PC-3 (cell line): ENCODE measurements at places on chromosomes 3 and 15. TPM values are rescaled to one million over a fixed set of nuclear protein-coding genes. Genes with fewer than 3 reads are reported as not detected.

DNA sequence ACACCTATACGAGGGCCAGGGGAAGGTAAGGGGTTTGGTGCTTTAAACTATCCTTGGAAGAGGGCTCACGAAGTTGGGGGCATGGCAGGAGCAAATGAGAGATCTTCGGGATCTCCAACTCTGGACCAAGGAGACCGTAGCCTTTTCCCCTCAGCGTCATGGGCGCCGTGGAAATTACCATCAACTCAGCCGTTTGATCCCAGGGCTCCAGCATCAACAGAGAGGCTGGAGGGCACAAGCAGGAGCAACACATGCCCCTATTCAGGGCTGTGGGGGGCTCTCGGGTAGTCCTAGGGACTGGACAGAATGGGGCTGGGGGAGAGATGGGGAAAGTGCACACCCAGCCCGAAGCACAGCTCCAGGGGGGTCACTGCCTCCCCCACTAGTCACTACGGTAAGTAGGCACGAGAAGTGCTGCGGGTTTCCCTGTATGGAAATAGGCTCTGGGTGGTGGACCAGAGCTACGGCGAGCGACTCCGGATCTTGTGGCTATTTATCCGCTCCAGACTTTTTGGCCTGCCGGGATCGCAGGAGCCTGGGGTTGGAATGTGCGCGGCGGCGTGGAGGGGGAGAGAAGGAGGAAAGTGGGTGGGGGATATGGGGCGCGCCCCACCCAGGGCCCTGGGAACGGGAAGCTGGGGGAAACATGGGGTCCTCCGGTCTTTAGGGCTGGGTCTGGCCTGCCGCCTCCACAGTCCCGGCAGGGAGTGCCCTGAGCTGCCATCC, 539 bp upstream of the LAMB2 start:
- peak; percentile 90 for DNase-seq

DNA sequence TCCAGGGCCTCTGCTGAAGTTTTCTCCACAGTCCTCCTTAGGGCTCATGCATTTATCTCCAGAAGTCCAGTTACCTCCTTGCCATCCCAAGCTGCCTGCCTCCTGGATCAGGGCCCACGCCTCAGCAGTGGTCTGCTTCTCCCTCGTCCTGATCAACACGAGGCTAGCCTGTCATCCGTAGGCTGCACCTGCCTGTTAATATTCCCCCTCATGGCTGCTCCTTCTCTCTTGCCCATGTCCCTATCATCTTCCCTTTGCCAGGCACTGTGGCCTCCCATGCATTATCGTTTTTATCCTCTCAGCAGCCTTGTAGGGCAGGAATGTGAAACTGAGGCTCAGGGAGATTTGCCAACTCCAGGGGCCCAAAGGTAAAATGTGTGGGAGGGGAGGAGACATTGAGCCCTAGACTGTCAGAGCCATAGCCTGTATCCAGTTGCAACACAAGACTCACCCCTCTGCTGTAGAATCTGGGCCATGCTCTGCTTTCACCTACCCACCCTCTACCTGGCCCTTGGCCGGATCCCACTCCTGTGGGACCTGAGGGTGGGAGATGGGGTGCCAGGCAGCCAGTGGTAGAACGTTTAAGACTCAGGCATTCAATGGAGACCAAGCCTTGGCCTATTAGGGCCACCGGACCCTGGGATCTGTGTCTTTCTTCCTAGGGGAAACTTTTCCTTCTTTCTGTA, 4.6 kb downstream of the GRM2 start:
- DNase-seq: no peak

DNA sequence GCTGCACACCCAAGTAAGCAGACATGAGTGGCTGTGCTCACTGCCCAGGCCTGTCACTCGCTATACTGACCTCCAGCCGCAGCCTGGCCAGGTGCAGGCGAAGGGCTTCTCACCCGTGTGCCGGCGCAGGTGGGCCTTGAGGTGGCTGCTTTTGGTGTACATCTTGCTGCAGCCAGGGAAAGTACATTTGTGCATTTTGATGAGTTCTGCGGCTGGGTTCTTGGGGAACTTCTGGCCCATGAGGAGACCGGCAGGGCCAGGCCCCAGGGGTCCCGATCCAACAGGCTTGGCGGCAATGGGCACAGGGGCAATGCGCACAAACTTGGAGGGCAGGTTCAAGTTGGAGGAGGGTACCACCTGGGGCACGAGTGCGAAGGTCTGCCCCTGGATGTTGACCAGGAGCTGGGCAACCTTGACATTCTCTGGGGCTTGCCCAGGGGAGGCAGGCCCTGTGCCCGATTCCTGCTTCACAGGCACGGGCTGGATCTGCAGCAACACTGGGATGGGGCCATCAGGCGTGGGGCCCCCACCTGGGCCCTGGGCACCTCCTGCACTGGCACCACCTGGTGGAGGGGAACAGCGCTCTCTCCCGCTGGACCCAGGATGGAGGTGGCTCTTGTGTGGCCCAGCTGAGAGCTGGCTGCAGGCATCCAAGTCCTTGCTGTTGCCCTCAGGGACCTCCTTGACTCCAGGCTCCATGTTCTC, 5.3 kb downstream of the KLF15 start:
- DNase-seq: no peak

- peak; percentile 2 for DNase-seq
These were observed 332.0 kb upstream of the GRM7 start for GRCh38 chr3:6528951-6529350.

DNA sequence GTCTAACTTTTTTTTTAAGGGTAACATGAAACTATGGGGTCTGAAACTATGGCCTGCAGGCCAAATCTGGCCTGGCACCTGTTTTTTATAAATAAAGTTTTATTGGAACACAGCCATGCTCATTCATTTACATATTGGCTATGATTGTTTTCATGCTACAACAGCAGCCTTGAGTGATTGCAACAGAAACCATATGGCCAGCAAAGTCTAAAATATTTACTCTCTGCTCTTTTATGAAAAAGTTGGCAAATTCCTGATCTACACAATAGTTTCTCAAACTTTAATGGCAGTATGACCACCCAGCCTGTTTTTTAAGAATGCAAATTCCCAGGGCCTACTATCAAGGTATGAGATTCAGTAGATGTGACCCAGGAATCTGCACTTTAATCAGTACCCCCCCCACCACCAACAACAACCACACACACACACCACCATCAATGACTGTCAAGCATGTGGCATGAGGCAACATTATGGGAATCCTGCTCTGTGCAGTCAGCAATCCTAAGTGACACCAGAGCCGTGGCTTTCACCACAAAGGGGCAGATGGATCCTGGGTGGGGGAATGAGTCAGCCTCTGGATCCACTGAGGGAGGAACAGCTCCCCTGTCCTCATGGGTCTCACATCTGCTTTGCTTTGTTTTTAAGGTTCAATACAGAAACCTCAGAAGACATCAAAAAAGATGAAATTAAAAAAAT, 142.8 kb downstream of the NTRK3 start:
- no peak for DNase-seq

- DNase-seq: no peak
These were observed 45.0 kb downstream of the MED12L start for GRCh38 chr3:151130428-151130827.

GRCh38 chr3:74415731-74416130, 198.7 kb downstream of the CNTN3 start:
- DNase-seq: no peak

- no peak for DNase-seq
These were observed 26.3 kb downstream of the ESYT3 start for GRCh38 chr3:138460536-138461205.

DNA sequence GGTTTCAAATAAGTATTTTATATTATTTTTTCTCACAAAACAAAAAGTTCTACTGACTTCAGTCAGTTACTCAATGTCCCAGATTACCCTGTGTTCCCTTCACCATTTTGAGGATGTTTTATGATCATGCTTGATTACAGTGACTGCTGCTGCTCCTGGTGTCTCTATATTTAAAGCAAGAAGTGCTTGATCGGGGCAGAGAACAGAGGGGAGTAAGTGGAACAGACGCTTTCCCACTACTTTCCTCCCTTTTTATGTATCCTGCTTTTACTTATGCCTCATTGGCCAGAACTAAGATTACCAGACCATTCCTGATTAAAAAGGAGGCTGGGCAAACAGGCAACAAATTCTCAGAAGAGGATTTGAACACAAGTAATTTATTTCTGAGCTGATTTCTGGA, 612.1 kb downstream of the VGLL3 start:
- no peak for DNase-seq

DNA sequence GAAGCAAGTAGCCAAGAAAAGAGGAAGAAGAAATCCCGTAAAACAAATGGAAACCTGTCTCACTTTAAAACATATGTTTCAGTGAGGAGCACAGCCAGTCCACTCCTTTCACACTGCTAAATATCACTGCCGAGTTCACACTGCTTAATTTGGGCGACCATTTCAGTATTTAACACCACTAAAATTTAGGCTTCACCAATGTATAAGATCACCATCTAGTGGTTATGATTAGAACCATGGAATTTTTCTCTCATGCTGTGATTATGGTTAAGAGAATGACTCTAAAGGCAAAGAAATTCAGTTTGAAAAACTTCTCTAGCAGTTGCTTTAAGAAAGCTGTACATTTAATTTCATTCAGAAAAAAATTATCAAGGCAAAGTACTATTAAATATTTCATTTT, 16.6 kb downstream of the SLC4A7 start:
- DNase-seq: peak; percentile 72

DNA sequence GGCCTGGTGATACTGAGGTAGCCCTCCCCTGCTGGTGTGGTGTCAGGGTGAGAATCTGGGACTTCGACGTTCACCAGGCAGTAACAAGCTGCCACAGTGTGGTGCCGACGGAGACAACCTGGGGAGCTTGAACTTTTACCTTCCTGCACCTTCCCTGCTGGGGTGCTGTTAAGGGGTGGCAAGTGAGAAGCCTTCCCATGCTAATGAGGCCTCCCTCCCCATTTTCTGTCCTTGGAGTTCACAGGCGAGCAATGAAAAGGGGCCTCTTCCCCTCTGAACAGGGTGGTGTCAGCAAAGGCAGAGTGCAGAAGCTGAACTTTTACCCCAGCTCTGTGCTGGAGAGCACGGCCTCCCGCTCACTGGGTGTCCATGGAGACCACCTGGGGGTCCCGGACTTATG, 13.5 kb downstream of the MAGEL2 start:
- no peak for DNase-seq

DNA sequence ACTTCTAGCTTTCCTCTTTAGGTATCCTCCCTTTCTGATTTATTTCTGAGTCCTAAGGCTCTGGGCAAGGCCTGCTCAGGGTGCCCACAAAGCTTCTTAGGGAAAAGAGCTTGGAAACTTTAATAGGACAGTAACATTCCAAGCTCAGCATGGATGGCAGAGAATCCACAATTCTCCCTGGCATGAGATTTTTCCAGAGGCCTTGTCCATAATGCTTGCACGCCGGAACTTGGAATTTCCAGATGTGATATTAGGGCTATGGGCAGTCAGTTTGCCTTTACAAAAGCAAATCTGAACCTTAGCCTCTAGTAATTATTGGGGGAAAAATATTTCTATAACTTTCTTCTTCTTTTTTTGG, 139.0 kb upstream of the RBMS3 start:
- no peak for DNase-seq

DNA sequence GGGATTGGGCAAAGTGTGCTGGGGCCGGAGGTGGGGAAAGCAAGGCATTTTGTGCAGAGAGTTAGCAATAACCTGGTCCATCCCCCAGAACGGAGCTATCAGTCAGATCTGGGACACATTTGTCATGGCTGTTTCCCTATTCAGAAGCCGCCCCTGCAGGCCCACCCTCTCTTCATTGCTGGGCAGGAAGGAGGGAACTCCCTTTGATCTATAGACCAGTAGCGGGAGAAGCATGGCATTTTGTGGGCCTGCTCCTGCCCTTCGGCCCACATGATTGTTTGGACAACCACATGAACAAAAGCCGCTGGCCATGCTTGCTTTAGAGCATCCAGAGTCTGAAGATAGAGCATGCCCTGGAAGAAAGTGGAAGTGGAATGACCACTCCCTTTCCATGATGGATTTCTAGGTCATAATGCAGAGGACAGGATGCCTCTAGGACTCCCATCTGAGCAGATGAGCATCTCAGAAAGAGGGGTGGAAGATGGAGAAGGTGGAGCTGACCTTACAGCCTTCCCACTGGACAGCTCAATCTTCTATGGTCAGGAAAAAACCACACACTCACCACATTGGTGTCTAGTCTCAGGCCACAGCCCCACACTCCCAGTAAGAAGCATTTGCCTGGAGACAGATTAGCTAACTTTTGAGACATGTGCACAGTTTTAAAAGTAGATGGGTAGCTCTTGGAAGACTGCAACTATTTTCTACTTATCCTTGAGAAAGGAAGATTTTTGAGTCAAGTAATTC, 11.9 kb upstream of the LRTM1 start:
- DNase-seq: no peak

- peak; percentile 22 for DNase-seq
These were observed 1.8 kb downstream of the LIMD1 start for GRCh38 chr3:45596290-45596791.

GRCh38 chr3:176755977-176756376, 441.3 kb downstream of the TBL1XR1 start:
- no peak for DNase-seq

GRCh38 chr3:180420804-180421203, 181.2 kb upstream of the TTC14 start:
- DNase-seq: peak; percentile 69

- DNase-seq: peak; percentile 16
These were observed 28.4 kb downstream of the THSD4 start for GRCh38 chr15:71143373-71144310.

DNA sequence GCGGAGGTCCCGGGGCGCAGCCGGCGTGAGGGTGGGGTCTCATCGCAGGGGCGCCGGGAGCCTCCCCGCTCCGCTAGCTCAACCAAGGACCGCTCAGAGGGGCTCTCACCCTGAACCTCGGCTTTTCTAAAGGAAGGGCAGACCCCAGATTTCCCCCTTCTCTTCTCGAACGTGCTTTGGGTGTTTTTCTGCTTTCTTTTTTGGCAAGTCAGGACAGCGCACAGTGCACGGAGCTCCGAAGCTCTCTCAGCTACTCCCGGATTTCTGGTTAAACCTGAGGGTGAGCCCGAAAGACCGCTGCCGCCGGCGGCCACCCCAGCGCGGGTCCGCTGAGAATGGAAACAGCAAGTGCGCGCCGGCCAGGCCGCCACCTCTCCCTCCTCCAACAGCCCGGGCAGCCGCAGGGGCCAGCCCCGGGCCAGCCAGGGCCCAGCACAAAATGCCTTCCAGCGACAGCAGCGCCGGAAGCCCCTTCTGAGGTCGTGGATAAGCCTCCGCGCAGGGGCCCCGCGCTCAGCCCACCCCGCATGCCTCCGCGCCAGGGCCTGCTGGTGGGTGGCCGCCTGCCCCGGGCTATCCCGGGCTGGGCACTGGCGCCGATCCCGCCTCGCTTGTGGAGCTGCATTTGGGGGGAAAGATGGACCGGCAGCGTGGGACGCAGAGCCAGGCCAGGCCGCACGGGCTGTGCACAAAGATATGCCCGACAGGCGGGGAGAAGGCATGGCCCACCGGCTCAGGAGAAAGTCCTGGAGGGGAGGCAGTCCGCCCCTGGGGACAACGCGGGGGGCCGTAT, 8.2 kb upstream of the OCA2 start:
- DNase-seq: peak; percentile 9

GRCh38 chr15:70491641-70492040, 271.7 kb downstream of the UACA start:
- DNase-seq: no peak

Gene C3orf49
- total RNA-seq: not detected in 2 replicates

Gene RPUSD2
- 22.2 and 24.4 TPM in 2 replicates for total RNA-seq

Gene VIPR1
- 3.7 and 7.0 TPM in 2 replicates for total RNA-seq

Gene SST
- not detected in 2 replicates for total RNA-seq

Gene ARHGAP11A
- 38.2 and 43.0 TPM in 2 replicates for total RNA-seq

Gene NOX5
- total RNA-seq: 237 and 339 TPM in 2 replicates

Gene ISG20
- total RNA-seq: 48.6 and 64.0 TPM in 2 replicates

Gene POU1F1
- total RNA-seq: not detected in 2 replicates

Gene CLDN16
- not detected in 2 replicates for total RNA-seq

Gene ROBO2
- not detected in 2 replicates for total RNA-seq

Gene SLC12A1
- not detected in 2 replicates for total RNA-seq

Gene CYP1A2
- not detected in 2 replicates for total RNA-seq

Gene TM4SF1
- total RNA-seq: 408 and 535 TPM in 2 replicates

Gene PSTPIP1
- total RNA-seq: not detected in 2 replicates

Gene TRANK1
- 0.58 and 2.4 TPM in 2 replicates for total RNA-seq

Gene POLG
- total RNA-seq: 72.4 and 83.5 TPM in 2 replicates
